ENCODE measurements at places on chromosomes 4 and X.

DNA sequence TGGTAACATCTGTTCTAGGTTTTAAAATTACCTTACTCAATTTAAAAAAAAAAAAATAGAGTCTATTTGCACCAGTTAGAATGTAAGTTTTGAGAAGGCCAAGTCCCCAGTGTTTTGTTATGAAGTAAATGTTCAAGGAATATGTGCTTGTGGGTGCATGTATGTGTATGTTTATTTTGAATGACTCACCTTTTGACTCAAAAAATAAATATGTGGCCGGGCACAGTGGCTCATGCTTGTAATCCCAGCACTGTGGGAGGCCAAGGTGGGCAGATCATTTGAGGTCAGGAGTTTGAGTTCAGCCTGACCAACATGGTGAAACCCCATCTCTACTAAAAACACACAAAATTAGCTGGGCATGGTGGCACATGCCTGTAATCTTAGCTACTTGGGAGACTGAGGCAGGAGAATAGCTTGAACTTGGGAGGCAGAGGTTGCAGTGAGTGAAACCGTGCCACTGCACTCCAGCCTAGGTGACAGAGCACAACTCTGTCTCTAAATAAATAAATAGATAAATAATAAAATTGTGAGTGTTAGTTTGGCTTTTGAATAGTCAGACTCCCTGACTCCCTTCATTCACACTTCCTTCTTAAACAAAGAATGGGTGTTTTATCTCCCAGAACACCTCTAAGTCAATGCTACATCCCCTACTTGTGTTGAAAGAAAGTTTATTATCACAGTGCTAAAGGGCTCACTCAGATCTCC, 511.3 kb upstream of the PCDH7 start:
- DNase-seq: no peak

GRCh38 chr4:55269995-55270394, 76.0 kb upstream of the SRD5A3 start:
- DNase-seq: no peak

GRCh38 chr4:136680271-136680670, 852.0 kb downstream of the PCDH18 start:
- DNase-seq: no peak

DNA sequence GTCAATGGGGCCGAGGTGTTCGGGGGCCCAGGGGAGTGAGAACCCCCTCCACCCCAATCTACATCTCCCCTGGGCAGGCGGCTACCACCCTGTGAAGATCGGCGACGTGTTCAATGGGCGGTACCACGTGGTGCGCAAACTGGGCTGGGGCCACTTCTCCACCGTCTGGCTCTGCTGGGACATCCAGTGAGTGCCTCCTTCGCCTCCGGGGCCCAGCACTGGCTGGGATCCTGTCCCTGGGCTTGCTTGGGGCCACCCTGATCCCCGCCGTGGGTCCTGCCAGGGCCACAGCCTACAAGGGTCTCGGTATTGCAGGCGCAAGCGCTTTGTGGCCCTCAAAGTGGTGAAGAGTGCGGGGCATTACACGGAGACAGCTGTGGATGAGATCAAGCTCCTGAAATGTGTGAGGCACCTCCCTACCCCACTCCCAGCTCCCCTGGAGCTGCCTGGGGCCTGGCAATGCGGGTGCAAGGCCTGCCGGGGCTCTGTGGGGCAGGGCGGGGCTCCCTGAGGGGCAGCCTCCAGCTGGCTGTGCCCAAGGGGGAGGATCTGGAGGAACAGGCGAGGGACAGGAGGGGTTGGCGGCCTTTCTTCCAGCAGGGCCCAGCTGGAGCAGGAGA, 697 bp downstream of the SRPK3 start:
- DNase-seq: no peak

DNA sequence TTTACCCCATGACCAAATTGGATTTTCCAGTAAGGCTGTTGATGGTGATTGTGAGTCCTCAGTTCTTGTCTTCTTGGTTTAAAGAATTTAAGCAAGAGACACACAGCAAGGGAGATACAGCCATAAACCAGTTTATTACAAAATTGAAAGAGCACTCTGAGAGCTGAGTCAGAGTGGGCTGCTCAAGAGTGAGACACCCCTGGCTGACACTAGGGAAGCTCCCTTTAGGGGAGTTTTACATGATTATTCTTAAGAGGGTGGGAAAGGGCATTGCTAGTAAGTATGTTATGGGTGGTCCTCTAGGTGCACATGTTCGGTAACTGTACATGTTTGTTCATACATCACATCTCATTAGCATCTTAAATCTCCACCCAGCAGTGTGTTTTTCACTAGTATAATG, 18.8 kb upstream of the ZNF81 start:
- no peak for DNase-seq

DNA sequence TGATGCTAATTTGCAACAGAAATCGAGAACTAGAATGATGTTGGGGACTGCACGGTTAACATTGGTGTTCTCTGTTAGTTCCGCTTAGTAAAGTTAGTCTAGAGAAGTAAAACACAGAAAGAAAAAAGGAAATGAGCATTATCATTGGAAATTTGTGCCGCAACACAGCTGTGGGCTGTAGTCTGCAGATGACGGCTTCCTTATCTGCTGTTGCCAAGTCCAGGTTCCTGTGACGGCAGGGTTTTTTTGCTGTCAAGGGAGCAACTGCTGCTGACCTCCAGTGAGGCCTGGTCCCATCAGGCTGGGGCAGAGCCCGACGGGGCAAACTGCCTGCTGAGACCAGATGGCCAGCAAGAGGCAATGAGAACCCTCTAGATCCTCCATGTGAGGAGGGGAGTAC, 38.9 kb upstream of the PHEX start:
- DNase-seq: no peak

DNA sequence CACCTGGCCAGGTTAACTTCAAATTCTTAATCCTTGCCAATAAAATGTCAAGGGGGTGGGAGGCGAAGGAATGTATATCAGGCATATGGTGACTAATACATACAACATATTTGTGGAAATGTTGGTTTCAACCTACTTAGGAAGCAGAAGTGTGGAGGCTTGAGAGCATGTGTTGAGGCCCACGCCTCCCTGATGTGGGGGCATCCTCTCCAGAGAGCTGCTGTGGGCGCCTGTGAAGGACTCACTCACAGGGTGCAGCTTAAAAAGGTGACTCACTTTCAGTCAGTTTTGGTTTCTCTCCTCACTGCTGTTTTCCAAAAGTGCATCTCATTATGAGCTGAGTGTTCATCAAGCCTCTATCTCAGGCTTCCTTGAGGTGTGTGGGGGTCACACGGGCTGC, 27.5 kb downstream of the LNX1 start:
- no peak for DNase-seq

DNA sequence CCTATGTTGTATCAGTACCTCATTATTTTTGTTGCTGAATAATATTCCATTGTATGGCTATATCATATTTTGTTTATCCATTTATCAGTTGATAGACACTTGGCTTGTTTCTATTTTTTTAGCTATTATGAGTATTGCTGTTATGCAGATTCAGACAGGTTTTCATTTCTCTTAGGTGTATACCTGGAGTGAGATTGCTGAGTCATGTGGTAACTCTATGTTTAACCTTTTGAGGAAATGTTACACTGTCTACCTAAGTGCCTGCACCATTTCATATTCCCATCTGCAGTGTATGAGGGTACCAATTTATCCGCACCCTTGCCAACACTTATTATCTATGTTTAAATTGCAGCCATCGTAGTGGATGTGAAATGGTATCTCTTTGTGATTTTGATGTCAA, 43.0 kb upstream of the SH3RF1 start:
- DNase-seq: no peak

DNA sequence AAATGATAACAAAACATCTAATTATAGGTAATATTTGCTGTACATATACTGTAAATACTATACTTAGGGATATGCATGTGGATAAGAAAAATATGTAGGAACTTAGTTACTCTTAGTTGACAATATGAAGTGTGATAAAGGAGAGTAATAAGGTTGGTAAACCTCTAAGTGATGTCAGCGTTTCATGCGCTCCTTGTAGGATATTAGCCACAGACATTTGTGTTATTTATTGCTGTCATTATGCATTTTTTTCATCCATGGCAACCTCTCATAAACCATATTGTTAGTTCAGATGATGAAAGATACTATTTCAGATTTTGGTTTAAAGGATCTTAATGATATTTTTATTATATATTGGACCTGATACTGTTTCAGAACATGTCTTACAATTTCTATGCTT, 298.1 kb upstream of the PITX2 start:
- DNase-seq: no peak

DNA sequence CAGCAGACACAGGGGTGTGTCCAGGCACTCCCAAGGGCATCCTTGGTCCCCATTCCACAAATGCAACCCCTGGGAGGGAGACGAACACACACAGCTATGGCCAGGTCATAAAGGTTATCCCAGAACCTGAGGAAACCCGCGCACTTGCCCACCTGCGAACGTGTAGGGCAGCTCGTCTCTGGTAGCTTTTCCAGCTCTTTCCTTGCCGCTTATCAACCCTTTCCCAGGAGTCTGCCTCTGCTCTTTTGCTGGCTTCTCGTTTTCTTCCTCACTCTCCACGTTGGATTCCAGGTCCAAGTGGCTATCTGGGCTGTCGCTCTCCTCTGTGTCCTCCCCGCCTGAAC, 13.5 kb downstream of the NOP14 start:
- DNase-seq: peak; percentile 71

- DNase-seq: no peak
Measured at GRCh38 chr4:120942776-120943175, 20.2 kb upstream of the PRDM5 start.

DNA sequence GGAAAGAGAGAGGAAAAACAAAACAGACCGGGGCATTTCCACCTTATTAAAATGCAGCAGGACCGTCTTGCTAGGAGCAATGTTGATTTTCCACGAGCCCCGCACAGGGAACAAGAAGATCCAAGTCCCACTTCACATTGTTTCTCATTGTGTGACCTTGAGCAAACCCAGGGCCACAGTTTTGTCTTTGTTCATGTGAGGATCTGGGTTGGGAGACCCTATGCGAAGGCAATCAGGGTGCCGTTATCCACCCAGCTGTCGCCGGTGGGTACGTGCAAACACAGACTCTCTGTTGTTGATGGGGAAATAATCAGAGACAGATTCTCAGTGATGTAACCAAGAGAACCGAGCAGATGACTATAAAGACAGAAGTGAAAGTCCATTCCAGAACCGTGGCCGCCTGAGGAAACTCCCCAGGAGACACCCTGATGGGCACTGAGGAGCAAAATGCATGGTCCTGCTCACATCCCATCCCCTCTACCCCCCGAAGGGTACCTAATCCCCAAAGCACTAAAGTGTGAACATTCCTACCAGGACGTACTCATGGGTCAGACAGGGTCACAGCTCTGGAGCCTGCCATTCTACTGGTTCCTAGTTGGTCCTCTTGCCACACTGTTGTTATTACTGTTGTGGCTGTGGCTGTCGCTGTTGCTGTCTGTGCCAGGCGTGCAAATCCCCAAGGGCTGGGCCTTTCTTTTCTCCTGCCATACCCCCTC, 102.7 kb upstream of the RBPJ start:
- DNase-seq: no peak

- DNase-seq: no peak
Measured at GRCh38 chr4:52711834-52712250, 39.4 kb downstream of the ERVMER34-1 start.

DNA sequence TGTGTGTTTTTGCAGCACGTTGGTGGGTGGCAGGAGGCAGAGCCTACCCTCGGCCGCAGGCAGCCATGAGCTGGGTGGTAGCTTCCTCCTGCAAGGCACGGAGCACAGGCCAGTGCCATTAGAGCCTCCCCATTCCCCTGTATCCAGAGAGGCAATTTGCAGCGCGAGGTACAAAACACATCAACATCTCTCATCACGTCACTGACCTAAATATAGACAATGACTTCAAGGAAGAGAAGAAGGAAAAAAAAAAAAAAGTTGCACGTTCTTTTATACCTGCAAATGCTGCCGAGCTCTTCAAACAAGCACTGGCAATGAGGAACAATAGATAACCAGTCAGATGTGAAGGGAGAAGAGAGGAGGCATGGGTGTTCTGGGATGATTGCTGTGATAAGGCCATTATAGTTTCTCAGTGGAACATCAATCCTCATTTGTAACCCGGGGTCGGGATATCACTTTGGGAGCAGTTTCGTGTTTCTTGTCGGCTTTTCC, 159.9 kb downstream of the MGST2 start:
- no peak for DNase-seq

- no peak for DNase-seq
Measured at GRCh38 chrX:35040871-35041270, 98.3 kb downstream of the FAM47B start.

DNA sequence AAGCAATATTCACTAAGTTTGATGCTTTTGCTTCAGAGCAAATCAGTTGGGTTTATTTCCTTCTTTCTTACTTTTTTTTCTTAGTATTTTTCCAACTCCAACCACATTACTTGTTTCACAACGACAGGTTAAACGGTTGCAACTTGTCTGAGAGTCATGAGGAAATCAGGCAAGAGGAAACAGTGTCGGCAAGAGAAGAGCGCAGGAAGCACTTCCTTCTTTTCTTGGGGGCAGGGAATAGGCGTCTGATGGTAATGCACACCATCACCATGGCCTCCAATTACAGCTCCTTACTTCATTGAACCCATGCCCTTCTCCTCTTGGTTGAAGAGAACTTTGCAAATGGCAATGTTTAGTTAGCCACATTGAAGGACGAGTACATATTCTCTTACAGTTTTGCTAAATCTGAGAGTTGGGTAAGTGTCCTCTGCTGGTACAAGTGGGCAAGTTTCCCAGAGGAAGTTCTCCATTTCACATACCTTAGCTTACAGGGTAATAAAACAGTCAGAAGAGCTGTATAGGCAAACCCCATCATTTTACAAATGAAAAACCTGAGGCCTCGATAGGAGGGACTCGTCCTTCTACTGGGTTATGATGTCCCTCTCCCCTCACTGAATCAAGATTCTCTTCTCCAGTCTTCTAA, 8.3 kb upstream of the CXCL8 start:
- DNase-seq: no peak

GRCh38 chr4:39658756-39659155, 20.1 kb upstream of the SMIM14 start:
- DNase-seq: no peak

GRCh38 chr4:151329217-151330007, 4.0 kb upstream of the SH3D19 start:
- DNase-seq: no peak

DNA sequence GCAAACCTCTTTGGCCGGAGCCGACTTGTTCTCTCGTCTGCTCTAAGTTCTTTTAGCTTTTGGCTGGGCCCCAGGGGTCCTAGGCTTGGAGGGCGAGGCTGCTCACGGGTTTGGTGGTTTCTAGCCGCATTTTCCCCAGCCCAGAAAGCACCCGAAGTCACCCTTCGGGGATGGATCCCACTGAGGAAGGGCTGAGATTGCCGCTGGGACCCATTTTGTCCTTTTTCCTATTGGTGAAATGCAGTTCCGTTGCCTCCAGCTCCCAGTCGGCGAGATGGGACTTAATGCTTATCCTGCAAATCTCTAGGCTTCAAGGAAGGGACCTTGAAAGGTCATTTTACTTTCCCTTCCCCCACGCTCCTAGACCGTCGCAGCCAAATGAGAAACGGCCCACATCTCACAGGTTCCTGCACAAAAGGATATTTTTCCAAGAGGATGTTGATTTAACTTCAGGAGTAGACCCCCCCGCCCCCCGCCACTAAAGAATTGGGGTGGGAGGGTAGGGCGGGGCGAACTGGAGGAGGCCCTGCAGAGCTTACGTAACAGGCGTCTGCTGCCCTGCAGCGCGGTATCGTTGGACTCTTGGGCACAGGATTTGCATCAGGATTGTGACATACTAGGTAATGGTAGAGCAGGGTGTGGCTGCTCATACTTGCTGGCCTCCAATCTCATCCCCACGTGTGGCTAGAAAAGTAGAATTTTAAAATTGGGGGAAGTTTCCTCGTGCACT, 564 bp downstream of the PGK1 start:
- DNase-seq: no peak

- no peak for DNase-seq
Measured at GRCh38 chrX:373641-374471, 12.9 kb downstream of the PPP2R3B start.

All from vagina (tissue), 2 donors.